ENCODE measurements at places on chromosomes 3 and 15.

DNA sequence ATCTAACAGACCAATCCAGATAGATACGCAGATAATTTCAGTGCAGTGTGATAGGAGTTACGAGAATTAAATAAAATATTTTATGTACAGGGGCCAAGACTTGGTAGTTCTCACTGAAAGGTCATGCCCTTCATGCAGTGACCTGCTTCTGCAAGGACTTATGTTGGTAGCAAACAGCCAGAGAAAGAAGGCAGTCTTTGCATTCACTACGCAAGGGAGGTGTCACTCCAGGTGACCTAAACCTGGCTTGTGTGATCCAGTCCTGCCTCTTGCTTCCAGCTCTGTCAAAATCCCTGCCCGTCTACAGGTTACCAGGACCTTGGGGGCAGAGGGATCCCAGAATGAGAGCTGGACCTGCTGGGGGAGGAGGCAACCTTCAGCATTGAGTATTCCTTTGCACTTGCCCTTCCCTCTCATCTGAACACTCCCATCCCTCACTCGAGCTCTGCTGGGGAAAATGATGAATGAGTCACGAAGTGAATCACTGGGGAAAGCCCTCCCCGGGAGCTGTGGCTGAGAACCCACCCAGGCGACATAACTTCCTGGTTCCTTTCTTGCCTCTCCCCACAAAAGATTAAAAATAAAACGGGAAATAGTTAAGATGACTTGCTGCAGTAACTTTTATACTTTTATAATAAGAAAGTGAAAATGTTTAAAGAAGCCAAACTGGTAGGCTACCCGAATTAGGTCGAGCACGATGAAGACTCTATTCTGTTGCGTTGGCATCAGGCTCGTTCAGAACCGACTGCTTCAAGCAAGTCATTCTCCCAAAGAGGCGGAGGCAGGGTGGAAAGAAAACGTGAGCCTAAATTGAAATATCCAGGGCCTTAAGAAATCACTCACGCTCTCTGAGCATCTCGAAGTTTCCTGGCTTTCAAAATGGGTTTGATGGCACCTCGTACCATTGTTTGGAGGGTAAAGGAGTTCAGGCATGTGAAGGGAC lies 216.1 kb downstream of the SLCO3A1 start:
- no peak for DNase-seq

- DNase-seq, result no peak
Observed at GRCh38 chr3:193716150-193716549, 123.1 kb downstream of the OPA1 start.

DNA sequence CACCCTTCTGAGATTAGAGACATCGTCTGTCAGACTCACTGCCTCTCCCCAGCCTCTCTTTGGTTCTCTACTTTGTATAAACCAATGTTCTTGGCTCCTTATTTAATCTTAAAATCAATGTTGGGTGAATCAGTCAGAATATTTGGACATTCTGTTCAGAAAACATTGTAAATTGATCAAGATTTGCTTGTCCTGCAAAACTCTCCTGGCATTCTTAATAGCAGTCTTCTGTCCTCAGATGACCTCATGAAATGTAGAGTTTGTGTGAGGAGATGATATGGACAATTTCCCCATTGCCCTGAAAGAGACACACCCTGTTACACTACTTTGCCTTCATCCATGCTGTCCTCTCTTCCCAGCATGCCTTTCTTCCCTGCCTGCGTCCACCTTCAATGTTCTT lies 33.6 kb downstream of the CD200R1L start:
- no peak for DNase-seq

DNA sequence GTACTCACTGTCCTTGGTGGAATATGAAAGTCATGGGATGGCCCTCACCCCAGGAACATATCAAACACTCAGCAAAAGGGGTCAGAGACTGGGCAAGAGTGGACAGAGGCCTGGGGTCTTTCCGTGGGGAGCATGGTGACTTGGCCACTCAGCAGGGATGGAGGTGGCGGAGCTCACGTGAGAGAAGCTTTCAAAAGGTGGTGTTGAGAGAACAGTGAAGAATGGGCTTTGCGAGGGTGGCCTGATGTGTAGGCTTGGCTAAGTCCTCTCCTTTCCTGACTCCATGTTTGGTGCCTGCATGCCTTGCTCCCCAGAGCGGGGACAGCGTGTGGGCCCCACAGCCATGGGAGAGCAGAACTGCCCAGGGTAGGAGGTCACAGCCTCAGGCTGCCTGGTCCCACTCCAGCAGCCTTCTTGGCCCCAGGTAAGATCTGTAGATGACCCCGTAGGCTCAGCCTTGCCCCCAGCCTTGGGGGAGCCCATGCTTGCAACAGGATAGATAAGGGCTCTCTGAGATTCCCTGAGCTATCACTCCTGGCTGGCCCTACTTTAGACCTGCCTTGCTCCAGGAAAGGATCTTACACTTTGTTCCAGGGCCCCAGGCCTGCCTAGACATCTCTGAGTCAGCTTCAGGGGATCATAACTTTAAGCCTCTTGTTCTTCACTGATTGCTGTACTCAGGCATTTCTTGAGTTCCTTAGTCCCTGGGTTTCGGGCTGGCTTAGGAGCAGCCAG lies 17.0 kb downstream of the RPLP1 start:
- DNase-seq, result no peak

GRCh38 chr3:84980011-84980410 lies 21.2 kb downstream of the CADM2 start:
- no peak for DNase-seq

DNA sequence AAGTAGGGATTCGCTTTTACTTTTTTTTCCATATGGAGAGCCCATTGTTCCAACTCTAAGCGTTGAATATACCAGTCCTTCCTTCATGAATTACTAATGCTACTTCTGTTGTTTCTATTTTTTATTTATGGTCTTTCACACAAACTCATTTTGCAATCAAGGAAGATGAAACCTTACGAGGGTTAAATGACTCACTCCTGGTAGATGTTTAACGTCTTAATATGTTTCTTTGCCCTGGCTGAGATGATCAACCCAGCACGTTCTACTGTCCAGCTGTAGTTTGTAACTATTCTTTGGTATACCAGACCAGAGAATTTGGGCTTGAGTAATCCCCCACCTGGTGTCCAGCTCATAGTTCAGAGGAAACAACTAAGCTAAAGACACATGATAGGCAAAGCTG lies 23.1 kb downstream of the CDCP1 start:
- no peak for DNase-seq

DNA sequence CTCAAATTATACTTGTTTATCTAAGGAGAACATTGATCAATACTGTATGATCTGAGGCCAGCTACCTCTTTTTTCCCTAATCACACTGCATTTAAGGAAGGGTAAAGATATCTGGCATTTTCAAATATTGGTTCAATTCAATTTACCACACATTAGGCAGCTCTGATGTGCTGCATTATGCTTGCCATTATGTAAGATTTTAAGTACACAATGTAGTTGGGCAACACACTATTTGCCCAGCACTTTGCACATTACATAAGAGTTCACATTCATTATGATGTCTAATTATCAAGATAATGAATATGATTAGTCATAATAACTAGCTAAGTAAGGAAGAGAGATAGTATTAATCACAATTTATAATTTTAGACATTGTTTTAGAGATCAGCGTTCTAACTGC lies 196.3 kb downstream of the BCHE start:
- no peak for DNase-seq

DNA sequence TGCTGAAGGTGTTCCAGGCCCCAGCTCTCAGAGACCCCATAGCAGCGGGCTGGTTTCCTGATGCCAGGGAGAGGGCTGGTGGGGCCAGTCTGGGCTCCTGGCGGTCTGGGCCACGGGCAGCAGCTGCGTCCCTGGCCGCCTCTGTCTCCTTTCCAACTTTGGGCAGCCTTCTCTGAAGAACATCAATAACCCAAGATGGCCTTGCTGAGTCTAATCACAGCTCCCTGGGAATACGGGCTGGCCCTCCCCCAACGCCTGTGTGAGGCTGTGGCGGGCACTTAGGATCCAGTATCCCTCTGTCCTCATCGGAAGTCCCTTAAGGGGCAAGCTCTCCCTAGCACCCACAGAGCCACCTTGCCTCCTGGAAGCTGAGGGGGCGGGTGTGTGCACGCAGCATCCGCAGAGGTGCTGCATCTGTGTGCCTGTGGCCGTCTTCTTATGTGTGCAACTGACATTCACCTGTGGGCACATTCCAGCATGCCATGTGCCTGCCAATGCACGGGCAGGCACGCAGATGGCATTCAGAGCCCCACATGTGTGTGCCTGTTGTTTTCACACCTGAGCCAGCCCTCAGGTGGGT lies 2.1 kb downstream of the ATP2B2 start:
- DNase-seq, result no peak

- DNase-seq, result no peak
Observed at GRCh38 chr3:14771593-14772497, 46.9 kb upstream of the FGD5 start.

GRCh38 chr3:43326891-43327581 lies 40.7 kb downstream of the SNRK start:
- no peak for DNase-seq

DNA sequence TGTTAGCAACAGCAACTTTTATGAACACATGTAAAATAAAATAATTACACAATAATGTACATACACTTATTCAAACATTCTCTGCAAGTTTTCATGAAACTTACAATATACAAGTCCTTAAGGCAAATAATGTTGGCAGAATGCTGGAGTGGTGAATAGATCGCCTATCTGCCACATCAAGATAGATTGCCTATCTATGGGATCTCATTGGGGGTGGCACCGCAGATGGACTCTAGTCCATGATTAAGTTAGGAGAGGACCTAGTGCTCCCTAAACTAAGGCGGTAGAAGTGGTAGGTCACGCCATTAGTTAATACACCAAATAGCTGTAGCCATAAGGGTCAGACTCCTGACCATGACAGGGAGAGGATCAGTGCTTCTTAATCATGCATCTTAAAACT lies 315.7 kb downstream of the GBE1 start:
- no peak for DNase-seq

DNA sequence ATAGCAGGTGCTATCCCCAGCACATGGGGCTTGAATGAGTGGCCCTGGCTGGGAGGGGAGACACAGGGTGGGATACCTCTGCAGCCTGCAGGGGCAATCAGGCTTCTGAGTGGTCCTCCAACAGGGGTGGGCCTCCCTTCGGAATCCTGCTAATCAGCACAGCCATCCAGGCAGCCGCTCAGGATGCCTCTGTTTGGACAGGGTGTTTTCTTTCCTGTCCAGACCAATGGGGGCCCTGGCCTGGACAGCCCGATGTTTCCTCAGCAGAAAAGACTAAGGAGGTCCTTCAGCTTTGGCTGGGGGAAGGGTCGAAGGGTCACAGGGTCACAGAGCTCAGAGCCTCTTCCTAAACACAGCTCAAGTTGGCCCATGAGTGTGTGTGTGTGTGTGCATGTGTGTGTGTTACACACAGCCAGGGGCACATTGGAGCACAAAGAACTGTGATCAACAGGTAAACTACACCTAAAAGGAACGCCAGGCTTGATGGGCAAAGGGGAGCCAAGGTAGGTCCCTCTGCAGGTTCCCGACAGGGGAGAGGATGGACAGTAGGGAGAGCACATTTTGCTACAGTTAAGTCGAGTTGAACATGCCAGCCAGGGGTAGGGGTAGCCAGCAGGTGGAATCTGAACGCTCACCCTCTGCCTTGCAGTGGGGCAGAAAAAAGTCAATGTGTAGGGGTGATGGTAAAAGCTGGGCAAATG lies 1.1 kb upstream of the HAPLN3 start:
- no peak for DNase-seq

GRCh38 chr3:178260887-178261565 lies 275.2 kb upstream of the KCNMB2 start:
- no peak for DNase-seq

- no peak for DNase-seq
Observed at GRCh38 chr3:76570436-76571057, 469.4 kb upstream of the ROBO2 start.

DNA sequence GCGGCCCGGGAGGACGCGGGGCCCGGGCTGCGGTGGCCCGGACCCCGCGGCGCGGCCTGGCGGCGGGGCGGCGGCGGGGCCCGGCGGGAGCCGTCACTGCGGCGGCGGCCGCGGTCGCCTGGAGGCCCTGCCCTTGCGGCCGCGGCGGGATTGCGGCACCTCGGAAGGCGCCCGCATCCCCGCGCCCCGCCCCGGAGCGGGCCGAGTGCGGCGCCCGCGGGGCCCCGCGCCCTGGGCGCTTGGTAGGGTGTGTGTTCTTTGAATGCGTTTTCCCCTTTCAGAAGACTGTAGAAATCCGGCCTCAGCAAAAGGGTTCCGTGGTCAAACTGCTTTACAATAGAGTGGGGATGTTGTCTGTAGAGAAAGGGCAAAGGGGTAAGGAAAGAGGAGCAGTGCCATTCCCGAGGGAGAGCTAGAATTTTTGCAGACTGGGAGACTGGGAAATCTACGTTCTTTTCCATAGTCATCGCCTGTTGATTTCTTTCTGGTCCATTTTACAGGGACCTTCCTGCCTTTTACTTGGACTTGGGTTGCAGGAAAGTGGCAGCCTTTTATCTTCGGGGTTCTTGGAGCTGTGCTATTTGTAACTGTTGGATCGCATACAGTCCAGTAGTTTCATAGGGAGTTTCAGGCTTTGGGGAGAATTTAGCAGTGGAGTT lies 630 bp downstream of the SNRK start:
- DNase-seq, result peak; percentile 12

GRCh38 chr15:26134152-26134551 lies 271.0 kb upstream of the ATP10A start:
- no peak for DNase-seq

GRCh38 chr3:151196434-151196833 lies 6.6 kb downstream of the GPR171 start:
- DNase-seq, result no peak

DNA sequence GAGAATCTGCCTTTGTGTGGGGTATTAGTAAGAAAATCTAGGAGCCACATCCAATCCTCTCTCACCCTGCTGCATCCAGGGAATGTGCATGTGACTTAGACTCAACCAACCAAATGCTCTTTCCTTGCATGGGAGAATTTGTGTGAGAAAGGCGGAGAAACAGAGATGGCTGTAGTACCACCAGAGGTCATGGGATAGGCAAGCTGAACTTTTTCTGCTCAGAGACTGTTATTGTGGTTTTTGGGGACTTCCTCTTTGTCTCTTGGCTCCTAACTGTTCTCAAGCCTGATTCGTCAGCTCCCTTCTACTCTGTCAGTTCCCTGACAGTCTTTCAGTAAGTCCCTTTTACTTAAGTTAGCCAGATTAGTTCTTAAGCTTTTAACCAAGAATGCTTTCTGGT lies 2.6 kb upstream of the ZSCAN2 start:
- no peak for DNase-seq

GRCh38 chr3:1380926-1381646 lies 288.3 kb downstream of the CNTN6 start:
- no peak for DNase-seq

DNA sequence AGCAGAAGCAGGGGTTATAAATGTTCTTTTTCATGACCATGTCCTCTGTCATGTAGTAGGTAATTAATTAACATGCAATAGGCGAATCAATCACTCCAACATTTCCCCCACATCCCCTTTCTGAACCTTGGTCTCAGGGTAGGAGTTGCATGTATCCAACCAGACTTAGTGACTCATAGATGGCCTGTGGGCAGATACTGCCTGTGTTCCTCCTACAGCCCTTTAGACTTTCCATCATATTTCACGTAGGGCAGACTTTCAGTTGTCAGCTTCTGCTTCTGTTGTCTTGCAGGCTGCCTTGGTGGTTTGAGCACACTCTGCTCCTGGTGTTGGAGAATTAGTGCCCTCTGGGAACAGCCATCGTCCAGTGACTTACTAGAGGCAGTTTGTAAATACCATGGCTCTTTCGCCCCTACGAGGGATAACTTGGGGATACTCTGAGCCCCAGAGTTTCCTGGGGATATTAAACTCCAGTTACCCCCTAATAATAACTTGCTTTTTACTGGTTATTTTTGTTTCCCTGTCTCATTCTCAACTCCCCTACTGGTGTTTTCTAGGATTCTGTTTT lies 244.4 kb downstream of the EDEM1 start:
- DNase-seq, result no peak

GRCh38 chr3:177300842-177301241 lies 103.6 kb upstream of the TBL1XR1 start:
- DNase-seq, result no peak
